ENCODE measurements at places on chromosomes 16 and 17. TPM values are rescaled to one million over a fixed set of nuclear protein-coding genes. Genes with fewer than 3 reads are reported as not detected.

GRCh38 chr16:77290451-77291115 lies 91.4 kb downstream of the SYCE1L start:
- DNase-seq: no peak

GRCh38 chr16:22240023-22240710 lies 34.1 kb downstream of the EEF2K start:
- no peak for DNase-seq

GRCh38 chr16:69537706-69538080 lies 28.1 kb upstream of the NFAT5 start:
- DNase-seq: no peak

DNA sequence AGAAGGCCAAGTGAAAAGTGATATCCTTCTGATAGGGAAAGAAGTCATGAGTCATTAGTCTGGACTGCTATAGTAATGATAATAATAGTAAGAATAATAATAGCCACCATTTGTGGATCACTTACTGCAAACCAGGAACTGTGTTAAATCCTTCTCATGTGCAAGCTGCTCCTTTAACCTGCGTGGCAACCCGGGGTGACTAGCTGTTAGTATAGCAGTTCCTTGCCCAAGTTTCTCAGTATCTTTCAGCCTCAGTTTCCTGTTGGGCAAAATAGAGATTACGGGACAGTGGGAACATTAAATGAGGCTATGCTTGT lies 129.5 kb downstream of the CDH13 start:
- peak; percentile 42 for DNase-seq

DNA sequence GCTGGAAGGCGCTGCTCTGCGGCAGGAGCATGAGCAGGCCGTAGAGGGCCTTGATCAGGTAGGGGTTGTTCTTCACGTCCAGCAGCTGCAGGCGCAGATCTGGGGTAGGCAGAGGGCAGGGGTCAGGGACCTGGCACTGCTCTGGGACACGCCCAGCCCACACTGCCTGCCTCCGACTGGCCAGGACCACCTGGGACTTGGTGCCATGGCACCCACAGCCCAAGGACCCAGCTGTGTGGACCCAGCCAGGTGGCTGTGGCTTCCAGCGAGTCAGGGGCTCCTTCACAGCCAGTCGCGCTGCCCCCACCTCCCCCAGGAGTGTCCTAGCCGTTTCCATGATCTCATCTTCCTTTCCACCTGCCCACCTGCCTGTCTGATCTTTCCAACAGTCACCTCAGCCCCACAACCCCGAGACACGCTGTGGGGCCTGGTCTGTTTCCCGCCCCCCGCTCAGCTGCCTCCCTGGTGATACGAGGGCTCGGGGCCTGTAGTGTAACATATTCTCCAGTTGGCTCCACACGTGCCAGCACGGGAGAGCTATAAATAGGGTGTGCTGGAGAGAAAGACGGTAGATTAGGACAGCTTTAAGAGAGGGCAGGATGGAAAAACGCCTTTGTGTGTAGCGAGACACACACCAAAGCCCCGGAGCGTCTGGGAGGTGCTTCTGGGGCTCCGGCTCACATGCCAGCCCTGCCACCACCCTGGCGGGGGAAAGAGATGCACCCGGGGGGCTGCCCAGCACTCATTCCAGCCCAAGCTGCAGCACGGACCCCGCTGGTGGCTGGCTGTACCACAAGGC lies 7.2 kb upstream of the MTSS2 start:
- DNase-seq: peak; percentile 59

DNA sequence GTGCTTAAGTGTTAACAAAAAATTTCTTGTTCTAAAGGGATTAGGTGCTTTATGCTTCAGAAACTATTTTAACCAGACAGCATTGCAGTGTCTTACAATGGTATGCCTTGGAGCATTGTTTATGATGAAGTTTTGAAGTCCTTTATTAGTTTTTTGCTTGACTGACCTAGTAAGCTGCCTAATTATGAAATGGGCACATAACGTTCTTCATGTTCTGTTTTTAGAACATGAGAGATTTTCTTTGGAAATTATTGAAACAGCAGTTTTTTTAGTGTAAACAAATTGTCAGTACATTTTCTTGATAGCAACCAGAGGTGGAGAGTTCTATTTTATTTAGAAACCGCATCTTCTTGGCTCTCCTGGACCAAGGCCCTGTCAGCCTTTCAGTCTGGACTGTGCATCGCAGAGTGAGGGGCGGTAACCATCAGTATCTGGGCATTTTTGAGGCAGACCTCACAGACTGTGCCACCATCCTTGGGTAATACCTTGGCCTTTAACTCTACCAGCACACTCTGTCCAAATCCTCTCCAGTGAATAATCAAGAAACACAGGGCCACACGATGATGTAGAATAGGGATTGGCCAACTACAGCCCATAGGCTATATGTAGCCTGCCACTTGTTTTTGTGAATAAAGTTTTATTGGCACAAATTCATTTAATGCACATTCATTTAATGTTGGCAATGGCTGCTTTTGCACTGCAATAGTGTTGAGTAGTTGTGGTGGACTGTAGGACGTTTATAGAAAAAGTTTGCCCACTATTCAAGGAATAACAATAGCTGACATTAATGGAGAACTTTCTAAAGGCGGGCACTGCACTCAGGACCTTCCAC lies 81.1 kb downstream of the VPS35L start:
- DNase-seq: no peak

DNA sequence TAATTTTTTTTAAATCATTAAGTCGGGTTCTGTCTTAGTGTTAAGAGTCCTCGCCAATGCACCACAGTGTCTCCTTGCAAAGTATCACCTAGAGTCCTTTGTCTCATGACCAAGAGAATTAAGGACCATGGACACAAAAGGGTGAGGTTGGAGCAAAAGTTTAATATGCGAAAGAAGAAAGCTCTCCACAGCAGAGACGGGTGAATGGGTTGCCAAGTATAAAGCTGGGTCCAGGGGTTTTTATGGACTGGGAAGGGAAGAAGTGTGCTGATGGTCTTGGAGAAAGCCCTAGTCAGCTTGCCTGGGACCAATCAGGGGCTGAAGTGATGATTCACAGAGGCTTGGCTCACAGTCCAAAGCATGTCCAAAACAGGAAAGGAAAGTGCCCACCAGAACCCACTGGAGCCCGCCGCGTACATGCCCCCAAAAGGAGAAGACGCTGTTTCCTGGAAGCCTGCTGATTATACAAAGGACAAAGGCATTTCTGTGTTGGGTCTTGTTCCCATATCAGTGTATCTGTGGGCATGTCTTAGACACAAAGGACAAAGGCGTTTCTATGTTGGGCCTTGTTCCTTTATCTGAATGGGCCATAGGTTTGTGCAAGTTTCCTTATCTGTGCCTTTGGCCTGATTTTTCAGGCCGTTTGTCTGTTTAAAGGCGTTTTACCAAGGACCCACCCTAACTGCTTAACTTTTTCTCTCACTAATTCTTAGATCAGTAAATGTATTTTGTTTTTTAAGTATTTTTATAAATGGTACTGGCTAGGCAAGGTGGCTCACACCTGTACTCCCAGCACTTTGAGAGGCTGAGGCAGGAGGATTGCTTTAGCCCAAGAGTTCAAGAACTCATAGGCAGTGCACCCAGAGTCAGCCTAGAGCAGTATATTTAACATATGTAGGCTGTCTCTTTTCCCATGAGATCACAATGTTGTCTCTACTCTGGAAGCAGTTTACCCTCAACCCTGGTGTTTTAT lies 28.7 kb upstream of the ATF7IP2 start:
- peak; percentile 34 for DNase-seq

- peak; percentile 4 for DNase-seq
Observed at GRCh38 chr17:67546578-67547527, 169.8 kb downstream of the PITPNC1 start.

- DNase-seq: no peak
Observed at GRCh38 chr16:49684696-49685095, 171.2 kb downstream of the ZNF423 start.

The GNG13 gene
- total RNA-seq: not detected

The TXNDC11 gene
- total RNA-seq: 18.8 TPM

The HEXIM2 gene
- 7.8 TPM for total RNA-seq

Measured in RPMI7951 (cell line).